Myocyte (in vitro differentiated cells): ENCODE measurements at places on chromosomes 13 and 19. TPM values are rescaled to one million over a fixed set of nuclear protein-coding genes. Genes with fewer than 3 reads are reported as not detected.

Gene DKKL1
- 0.36 and 2.4 TPM in 2 replicates for total RNA-seq

Gene OR7C1
- 0.05 and 0.24 TPM in 2 replicates for total RNA-seq

Gene KIR2DL3
- total RNA-seq, result not detected in 2 replicates

Gene FPR1
- 0.05 and 0.16 TPM in 2 replicates for total RNA-seq

Gene ZNF99
- total RNA-seq, result not detected in 2 replicates
